ENCODE measurements at places on chromosomes 6 and 20.

GRCh38 chr6:45457141-45457540, 79.4 kb upstream of the SUPT3H start:
- no peak for DNase-seq

DNA sequence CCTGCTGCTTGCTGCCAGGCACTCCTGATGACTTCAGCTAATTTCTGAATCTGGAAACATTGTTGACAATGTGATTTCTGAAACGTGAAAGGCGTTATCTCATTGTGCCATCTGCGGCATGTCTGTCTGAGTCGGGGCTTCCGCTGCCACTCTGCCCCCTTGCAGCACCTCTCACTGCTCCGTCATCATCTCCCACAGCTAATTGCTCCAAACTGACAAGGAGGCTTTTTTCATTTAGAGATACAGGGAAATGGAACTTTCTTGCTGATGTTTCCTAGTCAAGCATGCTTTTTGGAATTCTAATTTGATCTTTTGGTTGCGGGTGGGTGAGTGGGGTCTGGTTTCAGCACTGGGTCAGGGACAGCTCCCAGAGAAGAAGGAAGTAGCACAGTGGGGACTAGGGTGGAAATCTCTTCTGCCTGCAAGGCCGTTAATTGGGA, 233.5 kb downstream of the DHX35 start:
- DNase-seq: peak; percentile 17

- no peak for DNase-seq
Observed at GRCh38 chr6:164045082-164045481, 630.6 kb downstream of the QKI start.

- no peak for DNase-seq
Observed at GRCh38 chr20:54137115-54137514, 36.7 kb downstream of the CYP24A1 start.

DNA sequence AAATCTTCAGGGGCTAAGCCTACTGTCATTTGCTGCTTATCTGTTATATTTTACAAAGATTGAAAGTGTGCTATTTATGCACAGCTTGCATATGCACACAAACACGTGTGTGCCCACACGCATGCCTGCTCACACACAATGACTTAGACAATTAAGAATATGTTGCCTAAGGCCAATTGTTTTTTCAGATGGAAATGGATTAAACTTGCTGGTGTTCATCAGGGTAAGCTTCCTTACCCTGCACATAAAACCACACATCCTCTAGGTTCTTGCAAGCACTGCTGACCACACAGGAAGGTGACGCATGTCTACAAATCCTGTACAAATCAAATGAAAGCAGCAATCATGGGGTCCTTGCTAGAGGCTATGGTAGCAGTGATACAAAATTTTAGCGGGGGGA, 58.4 kb downstream of the GJA10 start:
- peak; percentile 96 for DNase-seq

- DNase-seq: no peak
Observed at GRCh38 chr6:132135409-132135808, 184.2 kb upstream of the CCN2 start.

DNA sequence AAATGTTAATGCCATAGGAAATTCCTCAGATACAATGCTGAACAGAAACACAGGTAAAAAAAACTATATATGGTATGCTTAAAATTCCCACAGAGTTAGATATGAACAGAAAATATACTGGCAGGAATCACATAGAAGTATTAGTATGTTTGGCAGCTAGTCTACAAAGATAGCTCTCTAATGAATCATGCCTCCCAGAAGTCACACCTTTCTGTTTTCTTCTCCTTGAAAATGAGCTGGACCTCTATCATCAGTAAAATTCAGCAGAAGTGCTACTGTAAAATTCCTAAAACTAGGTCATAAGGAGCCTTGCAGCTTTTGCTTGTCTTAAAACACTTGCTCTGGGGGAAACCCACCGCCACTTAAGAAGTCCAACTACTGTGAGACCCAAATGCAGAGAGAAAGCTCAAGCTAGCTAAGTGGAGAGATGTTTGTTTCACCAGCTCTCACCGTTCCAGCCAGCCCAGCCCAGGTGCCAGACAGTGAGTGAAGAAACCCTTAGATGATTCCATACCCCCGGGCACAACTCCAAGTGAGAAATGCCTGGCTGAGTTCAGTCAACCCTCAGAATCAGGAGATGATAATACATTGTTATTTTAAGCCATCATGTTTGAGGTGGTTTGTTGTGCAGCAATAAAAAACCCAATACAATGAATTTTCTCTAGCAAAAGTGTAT, 43.0 kb downstream of the TSPYL4 start:
- no peak for DNase-seq

GRCh38 chr6:169859978-169860703, 108.7 kb downstream of the ERMARD start:
- peak; percentile 34 for DNase-seq

DNA sequence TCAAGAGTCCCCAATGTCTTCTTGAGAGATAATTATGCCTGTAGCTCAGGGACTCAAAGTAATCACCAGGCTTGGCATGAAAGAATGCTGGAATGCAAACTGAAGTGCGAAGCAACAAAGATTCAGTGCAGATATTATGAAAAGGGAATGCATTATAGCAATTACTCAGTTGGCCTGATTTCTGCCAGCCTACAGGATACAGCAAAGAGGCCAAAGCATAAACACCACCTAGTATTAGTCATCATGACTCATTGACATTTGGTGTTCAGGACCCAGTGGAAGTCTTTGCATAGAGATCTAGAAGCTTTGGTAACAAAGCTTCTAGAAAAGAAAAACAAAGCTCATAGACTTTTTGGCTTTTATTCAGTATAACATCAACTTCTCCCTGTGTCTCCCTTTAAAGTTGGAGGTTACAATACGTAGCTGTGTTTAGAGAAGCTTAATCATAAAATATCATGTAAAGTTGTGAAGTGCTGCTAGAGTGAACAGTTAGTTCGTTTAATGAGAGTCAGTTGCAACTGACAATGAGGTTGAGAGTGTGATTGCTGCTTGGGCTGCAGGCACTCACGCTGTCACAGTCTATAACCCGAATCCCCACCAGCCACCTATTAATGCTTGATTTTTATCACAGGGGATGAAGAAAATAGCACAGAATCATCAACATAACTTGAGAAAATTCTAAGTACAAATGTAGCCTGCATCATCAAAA, 932.7 kb downstream of the TFAP2A start:
- no peak for DNase-seq

DNA sequence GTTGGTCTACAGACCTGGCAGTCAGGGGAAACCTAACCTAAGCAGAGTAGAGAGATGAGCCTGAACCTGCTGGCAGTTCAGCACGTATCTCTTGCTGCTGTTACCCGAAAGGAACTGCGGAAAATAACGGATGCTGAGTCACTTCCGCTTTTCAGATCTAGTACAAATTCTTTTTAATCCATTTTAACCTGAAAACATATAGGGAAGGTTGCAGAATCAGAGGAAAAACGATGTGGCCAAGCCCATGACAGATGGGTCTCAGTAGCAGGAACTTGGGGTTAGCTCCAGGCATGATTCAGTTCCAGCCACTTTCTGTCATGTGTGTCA, 351.9 kb upstream of the PRND start:
- DNase-seq: no peak

DNA sequence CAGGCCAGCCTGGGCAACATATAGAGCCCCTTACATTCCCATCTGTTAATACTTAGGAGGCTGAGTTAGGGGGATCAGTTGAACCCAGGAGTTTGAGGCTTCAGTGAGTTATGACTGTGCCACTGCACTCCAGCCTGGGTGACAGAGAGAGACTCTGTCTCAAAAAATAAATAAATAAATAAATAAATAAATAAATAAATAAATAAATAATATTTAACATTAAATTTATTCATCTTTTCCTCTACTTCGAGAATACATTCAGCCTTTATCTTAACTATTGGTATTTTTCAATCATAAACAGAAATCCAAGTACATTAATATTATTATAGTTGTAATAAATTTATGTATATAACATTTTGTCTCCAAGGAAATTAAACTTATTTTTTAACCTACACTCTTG, 1227.7 kb upstream of the GJE1 start:
- no peak for DNase-seq

GRCh38 chr6:52149076-52149475, 37.1 kb upstream of the IL17A start:
- DNase-seq: no peak

GRCh38 chr6:111987295-111987694, 66.6 kb upstream of the CCN6 start:
- no peak for DNase-seq

DNA sequence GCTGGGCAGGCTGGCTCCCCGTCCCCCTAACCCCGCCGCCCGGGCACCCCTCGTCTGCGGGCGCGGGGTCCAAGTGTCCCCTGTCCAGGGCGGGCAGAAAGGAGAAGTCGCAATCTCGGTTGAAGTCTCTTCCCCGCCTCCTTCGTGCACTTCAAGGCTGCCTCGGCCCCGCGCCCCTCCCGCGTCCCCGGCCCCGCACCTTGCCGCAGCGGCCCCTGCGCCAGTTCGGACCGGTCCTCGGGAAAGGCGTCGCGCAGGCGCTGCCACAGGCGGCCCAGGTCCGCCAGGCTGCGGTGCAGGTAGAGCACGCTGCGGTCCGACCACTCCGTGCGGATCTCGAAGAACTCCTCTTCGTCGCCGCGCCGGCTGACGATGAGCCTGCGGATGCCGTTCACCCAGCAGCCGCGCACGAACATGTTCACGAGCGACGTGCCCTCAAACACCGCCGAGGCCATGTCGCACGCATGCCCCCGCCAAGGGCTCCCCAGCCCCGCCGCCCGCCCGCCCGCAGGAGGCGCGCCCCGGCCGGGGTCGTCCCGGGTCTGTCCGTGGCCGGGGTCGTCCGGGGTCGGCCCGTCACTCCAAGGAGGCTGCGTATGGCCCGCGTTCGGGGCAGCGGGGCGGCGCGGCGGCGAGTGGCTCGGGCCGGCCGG, at the start of gene PXDC1:
PXDC1 (minus strand) TSS at position 637 of the 653 bp plus-strand sequence; CDS start at position 455, 182 bp downstream.
- no peak for DNase-seq

Measured in Jurkat, Clone E6-1 (cell line).